ENCODE measurements at places on chromosomes 7 and 10.
A peak's percentile ranks its signal among the peaks of the same experiment; 100 is the strongest.

DNA sequence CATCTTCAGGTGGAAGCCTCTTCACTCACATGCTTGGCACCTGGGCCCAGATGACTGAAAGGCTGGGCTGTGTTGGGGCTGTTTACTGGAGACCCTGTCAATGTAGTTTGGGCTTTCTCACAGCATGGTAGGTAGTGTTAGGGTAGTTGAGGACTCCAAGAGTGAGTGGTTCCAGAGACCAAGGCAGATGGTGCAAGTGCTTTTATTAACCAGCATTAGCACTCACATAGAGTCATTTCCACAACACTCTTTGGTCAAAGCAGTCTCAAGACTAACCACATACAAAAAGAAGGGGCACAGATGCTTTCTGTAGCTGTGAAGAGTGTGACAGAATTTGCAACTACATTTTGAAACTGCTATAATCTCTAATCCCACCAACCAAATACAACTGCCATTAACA lies 135.0 kb downstream of the RTKN2 start:
- DNase-seq: no peak

GRCh38 chr7:133854739-133855138 lies 272.4 kb upstream of the LRGUK start:
- DNase-seq: no peak

- DNase-seq: no peak
These were observed 17.2 kb downstream of the MNX1 start for GRCh38 chr7:156993021-156993924.

DNA sequence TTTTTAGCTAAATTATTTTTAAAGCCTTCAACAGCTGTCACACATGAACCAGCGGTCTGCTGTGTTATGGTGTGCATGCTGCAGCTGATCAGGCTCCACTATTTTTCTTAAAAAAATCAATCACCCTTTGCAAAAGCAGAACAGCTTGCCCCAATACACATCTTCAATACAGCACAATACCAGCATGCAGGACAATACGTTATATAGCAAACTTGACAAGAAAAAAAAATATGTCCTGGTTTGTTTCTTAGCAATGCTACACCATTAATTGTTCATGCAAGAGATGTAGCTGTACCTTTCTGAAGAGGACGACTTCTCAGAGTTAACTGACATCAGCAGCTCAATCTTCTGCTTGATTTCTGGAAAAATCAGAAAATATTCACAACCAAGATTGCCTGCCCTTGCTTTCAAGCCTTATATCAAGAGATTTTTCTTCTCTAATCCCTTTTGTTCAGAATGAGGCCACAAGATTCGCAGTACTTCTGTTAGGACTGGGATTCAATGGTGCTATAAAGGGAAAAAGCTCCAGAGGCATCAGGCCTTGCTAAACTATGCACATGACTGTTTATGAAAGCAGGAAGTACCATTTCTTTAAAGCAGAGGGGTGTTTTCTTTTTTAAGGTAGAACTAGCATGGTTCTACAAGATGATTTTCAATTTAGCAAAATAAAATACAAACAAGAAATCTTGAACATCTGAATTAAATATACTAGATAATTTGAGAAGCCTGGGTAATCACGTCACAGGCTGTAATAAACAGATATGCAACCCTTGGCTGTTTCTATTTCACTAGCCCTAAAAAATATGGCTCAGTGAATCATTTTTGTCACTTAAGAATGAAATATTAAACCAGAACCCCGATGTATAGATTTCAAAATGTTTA lies 120.0 kb downstream of the SRPK2 start:
- DNase-seq: no peak

GRCh38 chr10:79980711-79981110 lies 31.8 kb upstream of the SFTPD start:
- no peak for DNase-seq

GRCh38 chr7:95682913-95683312 lies 86.6 kb upstream of the PDK4 start:
- DNase-seq: no peak

DNA sequence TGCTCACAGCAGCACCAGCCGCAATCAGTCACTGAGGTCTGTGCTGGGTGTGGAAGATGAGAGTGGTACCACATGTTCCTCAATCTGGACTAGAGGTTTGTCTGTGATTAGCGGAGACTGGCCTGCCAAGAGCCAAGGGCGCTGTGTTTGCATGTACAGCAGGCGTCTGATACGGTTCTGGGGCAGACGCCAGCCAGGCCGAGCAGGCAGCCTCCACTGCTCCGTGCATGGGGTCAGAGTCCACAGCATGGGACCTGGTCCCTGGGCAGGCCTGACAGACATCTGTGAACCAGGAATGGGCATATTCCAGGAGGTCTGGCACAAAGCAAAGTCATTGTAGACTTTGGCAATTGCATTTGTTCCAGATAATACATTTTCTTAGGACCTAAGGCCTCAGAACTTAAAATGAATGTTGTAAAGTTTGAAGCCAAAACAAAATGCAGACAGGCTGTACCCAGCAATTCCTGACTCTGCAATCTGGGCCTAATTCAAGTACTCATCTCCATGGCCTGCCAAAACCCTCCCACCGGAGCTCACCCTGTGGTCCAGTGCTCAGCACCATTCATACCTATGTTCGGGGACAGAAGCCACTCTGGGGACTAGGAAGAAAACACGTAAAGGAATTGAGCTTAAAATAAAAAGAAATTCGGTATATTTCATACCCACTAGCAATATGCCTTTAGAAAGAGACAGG lies 50.0 kb upstream of the FAM20C start:
- no peak for DNase-seq

- DNase-seq: no peak
These were observed 16.4 kb downstream of the KIAA1549 start for GRCh38 chr7:138964624-138965436.

- DNase-seq: no peak
These were observed 44.5 kb downstream of the STARD3NL start for GRCh38 chr7:38222481-38223096.

- no peak for DNase-seq
These were observed 97.9 kb upstream of the KLF14 start for GRCh38 chr7:130831817-130832481.

- peak; percentile 33 for DNase-seq
These were observed at the start of gene NACAD for GRCh38 chr7:45088821-45089340. Gene NACAD (minus strand): TSS chr7:45088969. CDS start chr7:45088894, 75 bp downstream.

DNA sequence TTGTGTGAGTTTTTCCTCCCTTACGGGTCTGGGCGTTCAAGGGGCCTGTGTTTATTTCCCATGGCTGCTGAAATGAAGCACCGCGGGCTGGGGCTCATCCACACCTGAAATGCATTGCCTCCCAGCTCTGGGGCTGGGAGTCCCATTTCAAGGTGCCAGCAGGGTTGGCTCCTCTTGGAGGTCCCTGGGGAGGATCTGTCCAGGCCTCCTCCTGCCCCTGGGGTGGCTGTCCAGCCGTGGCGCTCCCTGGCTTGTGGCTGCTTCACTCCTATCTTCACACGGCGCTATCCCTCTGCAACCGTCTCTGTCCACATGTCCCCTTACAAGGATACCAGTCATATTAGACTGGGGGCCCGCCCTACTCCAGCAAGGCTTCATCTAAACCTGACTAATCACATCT lies 41.1 kb upstream of the CNPY1 start:
- no peak for DNase-seq

GRCh38 chr7:23017309-23017708 lies 3.4 kb upstream of the HYCC1 start:
- no peak for DNase-seq

DNA sequence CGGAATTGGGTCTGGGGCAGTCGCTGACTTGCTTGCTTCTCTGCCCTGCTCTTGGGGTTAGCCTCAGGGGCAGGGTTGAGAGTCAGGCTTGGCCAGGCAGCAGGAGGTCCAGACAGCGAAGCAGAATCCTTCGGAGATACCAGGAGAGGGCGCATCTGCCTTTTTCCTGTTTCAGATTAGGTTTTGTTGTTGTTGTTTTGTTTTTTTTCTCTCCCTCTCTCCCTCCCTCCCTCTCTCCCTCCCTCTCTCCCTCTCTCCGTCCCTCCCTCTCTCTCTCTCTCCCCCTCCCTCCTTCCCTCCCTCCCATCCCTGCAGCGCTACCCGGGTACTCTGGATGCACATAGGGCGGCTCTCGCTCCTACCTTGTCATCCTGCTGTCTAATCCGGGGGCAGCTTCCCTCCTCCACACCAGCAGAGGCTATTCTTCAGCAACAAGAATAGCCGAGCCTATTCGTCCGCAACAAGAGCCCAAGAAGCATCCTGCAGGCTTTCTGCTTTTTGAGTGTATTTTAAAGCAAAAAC lies 758 bp upstream of the OPTN start:
- DNase-seq: peak; percentile 49

DNA sequence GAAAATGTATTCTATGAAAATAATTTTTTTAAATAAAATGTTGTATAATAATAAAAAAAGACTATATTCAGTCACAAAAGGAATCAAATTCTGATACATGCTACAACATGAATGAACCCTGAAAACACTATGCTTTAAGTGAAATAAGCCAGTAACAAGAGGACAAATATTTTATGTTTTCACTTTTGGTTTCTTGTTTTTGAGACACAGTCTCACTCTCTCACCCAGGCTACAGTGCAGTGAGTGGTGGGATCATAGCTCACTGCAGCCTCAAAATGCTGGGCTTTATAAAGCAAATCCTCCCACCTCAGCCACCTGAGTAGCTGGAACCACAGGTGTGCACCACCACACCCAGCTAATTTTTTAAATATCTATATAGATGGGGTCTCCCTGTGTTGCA lies 64.2 kb downstream of the CNOT4 start:
- no peak for DNase-seq

DNA sequence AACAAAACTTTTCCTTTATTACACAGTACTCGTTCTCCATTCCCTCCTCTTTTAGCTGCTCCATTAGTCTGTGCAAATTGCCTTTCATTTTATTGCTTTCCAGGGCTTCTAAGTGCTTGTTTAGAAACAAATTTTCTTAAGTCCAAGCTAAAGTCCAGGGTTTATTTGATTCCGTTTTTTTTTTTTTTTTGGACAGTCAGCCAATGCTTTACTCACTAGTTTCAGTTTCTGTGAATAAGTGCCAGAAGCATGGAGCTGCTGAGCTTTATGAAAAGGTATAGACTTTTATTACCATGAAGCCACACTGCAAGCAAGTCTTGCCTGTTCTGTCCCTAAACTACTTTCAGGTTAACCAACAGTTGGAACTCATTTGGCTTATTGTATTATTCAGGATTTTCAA lies 455.0 kb downstream of the GFRA1 start:
- DNase-seq: no peak

DNA sequence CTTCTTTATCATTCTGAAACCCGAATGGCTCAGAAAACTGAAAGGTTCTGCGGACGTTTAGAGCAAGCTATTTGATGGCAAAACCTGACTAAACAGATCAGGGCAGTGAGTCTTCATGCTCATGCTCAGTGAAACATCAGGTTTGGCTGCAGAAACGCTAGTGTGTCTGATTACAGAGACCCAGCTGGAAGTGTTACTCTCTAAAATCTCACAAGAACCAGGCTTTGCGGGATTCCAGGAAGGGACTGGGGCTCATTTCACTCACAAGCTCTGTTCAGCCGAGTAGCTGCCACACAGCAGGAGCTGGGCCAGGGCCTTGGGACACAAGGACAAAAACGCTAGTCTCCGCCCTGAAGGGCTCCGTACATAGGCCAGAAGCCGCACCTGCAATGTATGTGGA lies 2.9 kb downstream of the PITRM1 start:
- no peak for DNase-seq

- DNase-seq: peak; percentile 67
These were observed 527 bp downstream of the AKR1B1 start for GRCh38 chr7:134458341-134458805.

GRCh38 chr10:30184397-30185033 lies 125.1 kb upstream of the JCAD start:
- no peak for DNase-seq

- no peak for DNase-seq
These were observed 29.4 kb upstream of the TNRC18 start for GRCh38 chr7:5452937-5453540.

DNA sequence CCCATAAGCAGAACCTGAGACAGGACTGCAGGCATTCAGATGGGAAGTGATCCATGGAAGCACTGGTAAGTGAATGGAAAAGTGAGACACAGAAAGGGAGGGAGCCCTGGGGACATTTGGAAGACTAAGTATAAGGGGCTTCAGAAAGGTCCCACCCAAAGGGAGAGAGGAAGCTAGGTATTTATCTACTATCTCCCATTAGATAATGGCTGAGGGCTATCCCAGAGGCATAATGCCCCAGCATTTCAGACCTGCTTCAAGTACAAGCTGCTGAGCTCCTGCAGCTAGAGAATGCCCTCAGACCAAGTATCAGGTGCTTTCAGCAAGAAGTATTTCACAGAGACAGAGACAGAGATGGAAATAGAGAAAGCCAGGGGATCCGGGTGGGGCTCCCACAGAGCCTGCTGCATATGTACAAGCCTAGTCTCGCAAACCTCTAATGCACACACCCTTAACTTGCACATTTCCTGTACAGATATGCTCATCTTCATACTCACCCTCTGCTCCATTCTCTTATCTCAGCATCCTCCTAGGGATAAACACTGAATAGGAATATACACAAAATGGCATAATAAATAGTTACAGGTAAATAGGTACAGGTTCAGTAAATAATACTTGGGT lies 20.2 kb downstream of the KDM7A start:
- DNase-seq: no peak

- no peak for DNase-seq
These were observed 51.9 kb downstream of the MTPN start for GRCh38 chr7:135925210-135925609.

GRCh38 chr7:143147070-143147469 lies 15.2 kb downstream of the PIP start:
- DNase-seq: no peak

GRCh38 chr7:73595358-73595757 lies 17.0 kb upstream of the TBL2 start:
- no peak for DNase-seq

DNA sequence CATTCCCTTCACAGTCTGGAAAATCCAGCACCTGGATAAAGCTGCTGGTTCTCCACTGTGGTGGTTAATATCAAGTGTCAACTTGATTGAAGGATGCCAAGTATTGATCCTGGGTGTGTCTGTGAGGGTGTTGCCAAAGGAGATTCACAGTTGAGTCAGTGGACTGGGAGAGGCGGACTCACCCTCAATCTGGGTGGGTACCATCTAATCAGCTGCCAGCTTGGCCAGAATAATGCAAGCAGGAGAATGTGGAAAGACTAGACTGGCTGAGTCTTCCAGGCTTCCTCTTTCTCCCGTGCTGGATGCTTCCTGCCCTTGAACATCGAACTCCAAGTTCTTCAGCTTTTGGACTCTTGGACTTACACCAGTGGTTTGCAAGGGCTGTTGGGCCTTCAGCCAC lies 48.4 kb downstream of the C10orf143 start:
- DNase-seq: no peak

DNA sequence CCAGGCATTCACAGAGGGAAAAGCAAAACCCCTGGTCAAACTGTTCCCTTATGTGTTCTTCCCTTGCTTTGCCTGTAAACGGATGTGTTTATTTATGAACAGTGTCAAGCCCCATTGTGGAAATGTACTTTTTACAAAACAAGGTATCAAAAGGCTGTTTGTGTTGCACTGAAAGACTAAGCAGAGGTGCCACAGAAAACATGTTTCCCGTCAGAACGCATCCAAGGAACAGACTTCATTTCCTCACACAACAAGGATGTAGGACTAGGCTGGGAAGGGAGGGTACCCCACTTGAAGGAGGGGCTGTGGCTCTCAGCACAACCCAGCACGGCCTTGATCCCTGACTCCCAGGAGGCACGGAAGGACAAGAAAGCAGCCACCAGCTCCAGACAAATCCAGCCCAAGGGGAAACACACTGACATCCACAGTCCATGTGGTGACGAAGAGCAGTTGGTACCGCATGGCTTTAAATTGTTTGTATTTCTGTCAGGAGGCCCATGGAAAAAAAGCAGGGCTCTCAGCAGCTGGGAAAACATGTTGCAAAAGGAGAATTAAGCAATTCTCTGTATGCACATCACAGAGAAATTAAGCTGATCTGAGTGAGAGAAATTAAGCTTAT lies 85.6 kb downstream of the RNF216 start:
- DNase-seq: no peak

Measured in stimulated activated naive CD8-positive, alpha-beta T cell treated with anti-CD3 and anti-CD28 coated beads, Interleukin-15, Interleukin-2, amounts not matched to agents 100 U/mL and 50 U/mL, for 24 hours (primary cell).